ENCODE measurements at places on chromosomes 12 and 14.

DNA sequence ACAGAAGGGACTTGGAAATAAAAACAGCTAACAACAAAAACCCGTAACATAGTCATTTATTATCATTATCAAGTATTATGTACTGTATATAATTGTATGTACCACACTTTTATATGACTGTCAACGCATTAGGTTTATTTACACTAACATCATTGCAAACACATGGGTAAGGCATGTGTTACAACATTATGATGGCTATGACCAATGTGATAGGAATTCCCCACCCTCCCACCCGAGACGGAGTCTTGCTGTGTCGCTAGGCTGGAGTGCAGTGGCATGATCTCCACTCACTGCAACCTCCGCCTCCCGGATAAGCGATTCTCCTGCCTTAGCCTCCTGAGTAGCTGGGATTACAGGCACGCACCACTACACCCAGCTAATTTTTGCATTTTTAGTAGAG is 82.6 kb downstream of the ERC1 start:
- no peak for DNase-seq

DNA sequence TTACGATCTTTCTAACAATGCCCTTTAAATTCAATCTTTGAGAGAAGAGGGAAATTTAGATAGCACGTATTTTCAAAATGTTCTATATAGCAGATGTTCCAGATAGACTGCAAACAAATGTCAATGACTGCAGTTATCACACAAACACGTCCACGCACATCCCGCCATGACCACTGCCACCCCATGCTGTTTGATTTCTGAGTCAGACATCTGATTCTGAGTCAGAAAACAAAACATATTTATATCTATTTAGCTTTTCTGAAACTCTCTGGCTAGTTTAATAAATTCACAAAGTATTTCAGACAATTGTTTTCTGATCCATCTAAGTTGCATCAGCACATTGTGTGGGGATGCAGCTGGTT is 105.9 kb upstream of the BCAT1 start:
- DNase-seq, result no peak

GRCh38 chr12:42426746-42427145 is 100.8 kb downstream of the PPHLN1 start:
- no peak for DNase-seq

- no peak for DNase-seq
Observed at GRCh38 chr14:55136885-55137786, 8.1 kb downstream of the LGALS3 start.

- DNase-seq, result no peak
Observed at GRCh38 chr12:52437508-52437907, 3.3 kb upstream of the KRT75 start.

GRCh38 chr12:99450036-99450630 is 197.4 kb upstream of the GARIN6 start:
- DNase-seq, result no peak

DNA sequence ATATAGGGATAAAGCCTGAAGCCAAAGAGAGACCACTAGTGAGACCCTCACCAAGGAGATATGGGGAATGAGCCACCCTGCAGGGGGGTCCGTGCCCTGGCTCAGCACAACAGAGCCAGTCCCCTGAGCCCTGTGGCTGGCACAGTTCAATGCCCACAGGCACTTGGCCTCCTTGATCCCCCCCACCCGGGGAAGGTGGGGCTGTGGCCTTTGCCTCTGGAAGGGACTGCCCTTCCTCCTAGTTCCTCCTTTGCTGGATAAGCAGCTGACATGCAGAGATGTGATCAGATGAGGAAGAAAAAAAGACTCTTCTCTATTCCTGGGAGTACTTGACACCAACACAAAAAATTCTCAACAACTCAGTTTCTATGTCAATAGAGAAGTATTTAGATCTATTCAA is 19.9 kb downstream of the TTC7B start:
- no peak for DNase-seq

DNA sequence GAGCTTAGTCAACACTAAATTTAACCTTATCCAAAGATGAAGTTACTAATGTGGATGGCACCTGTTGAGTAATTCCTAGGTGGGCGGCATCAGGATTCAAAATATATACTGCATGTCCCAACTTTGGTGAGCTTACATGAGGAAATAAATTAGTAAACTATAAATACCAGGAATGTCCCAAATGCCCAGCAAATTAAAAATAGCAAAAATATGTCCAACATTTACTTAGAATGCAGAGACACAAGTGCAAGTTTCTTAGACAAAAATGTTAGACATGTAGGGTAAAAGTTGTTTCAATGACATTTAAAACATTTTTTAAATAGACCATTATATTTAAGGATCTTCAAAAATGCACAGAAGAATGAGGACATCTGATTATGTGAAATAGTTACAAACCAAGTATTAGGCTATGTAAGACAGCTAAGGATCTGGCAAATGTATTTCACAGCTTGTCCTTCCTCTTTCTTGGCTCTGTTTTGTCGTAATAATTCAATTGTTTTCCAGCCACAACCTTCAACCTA is 115.9 kb downstream of the NAV3 start:
- no peak for DNase-seq

DNA sequence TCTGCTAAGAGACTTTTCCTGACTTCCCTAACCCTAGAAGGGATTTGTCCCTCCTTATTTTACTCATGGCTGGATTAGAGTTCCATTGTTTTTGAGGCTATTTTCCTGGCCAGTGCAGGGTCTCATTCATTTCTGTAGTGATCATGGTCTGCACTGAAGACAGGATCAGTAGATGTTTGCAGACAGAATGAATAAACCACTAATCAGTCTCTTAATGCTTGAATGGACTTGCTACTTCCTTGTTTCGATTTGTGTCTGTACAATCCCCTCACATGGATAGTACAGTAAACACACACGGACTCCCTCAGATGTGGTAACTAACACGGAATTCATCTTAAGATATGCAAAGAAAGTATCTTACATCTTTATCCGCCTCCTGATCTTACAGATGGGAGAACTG is 102.6 kb upstream of the PRB2 start:
- no peak for DNase-seq

DNA sequence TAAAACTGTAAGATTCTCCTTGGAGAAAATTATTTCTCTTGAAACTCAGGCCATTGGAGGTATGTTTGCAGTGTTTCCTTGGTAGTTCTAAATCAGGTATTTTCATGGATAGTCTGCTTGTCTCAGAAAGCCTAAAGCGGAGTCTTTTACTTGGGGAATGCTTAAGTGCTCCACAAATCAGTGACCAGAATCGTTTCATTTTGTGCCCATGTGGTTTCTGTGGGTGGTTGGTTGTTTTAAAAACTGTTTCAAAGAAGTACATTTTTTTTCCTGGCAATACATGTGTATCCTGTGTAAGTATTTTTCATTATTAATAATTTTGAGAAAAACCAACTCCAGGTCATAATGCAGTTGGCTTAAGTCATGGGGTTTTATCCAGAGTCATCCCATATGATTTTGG is 33.6 kb downstream of the CCDC91 start:
- DNase-seq, result peak; percentile 11

- DNase-seq, result no peak
Observed at GRCh38 chr14:60757567-60758002, 23.0 kb downstream of the MNAT1 start.

DNA sequence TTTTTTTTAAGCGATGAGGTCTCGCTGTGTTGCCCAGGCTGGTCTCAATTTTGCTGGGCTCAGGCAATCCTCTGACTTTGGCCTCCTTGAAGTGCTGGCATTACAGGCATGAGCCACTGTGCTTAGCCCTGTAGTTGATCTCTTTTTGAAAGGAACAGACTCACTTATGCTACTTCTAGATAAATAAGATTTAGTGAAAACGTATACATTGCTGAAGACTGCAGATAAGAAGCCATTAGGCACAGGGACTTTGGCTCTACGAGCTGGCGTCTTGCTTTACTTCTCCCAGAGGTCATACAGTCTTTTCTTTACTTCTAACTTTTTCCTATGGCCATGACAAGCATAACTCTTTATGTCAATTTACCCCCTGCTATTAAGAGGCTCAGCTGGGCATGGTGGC is 9.4 kb downstream of the PTGR2 start:
- no peak for DNase-seq

DNA sequence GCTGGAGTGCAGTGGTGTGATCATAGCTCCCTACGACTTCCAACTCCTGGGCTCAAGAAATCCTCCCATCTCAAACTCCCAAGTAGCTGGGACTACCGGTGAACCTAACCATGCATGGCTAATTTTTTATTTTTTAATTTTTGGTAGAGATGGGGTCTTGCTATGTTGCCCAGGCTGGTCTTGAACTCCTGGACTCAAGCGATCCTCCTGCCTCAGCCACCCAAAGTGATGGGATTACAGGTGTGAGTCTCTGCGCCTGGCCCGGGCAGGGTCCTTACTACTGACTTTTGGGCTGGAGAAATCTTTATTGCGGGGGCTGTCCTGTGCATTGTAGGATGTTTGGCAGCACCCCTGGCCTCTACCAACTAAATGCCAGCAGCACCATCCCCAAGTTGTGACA is 44.4 kb upstream of the MED13L start:
- no peak for DNase-seq

DNA sequence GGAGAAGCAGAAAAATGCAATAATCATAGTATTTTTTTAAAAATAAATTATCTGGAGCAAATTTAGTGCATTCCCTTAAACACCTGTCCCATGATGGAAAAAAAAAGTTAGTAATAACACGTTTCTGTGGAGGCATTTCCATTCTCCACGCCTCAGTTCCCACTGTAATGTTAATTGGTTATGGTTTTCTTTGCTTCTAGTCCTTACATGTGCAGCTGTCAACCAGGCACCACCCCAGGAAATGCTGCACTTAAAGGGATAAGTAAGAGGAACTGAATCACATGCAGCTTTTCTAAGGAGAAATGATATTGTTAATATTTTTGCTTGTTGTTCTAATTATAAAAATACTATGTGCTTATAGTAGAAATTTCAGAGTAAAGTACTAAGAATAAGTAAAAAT is 240.3 kb downstream of the ZFP36L1 start:
- no peak for DNase-seq

- peak; percentile 29 for DNase-seq
Observed at GRCh38 chr12:24997496-24997895, 48.6 kb upstream of the BCAT1 start.

DNA sequence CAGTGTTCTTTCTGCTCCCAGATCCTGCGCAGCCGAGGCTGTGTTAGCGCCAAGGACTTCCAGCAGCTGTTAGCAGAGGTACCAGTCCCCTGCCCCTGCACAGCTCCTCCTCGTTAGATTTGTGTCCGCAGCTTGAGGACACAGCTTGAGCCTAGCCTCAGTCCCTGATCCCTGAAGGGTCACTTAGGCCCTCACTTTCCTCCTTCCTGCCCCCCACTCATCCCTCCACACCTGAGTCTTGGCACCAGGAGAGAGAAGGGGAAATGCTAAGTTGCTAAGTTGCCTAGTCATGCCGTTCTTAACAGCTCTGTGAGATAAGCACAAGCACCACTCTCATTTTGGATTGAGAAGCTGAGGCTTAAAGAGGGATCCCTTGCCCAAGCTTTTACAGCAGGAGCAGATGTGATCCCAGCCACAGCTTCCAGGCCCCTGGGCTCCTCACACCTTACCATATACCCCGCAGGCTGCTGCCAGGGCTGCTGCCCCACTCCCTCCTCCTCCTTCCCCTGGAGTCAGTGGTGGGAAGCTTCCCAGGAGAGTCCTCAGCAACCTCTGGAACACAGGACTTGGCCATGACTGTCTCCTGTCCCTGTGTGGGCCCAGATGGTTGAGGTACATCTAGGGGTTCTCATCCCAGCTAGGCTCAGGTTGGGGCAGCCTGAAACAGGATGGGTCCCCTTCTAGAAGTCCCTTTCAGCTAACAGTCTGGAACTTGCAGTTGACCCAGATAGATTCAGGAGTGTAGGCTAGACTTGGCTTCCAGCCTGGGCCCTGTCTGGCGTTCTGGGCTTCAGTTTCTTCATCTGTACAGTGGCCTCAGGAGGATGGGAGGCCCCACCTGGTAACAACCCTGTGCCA is 975 bp downstream of the OGFOD2 start:
- no peak for DNase-seq

DNA sequence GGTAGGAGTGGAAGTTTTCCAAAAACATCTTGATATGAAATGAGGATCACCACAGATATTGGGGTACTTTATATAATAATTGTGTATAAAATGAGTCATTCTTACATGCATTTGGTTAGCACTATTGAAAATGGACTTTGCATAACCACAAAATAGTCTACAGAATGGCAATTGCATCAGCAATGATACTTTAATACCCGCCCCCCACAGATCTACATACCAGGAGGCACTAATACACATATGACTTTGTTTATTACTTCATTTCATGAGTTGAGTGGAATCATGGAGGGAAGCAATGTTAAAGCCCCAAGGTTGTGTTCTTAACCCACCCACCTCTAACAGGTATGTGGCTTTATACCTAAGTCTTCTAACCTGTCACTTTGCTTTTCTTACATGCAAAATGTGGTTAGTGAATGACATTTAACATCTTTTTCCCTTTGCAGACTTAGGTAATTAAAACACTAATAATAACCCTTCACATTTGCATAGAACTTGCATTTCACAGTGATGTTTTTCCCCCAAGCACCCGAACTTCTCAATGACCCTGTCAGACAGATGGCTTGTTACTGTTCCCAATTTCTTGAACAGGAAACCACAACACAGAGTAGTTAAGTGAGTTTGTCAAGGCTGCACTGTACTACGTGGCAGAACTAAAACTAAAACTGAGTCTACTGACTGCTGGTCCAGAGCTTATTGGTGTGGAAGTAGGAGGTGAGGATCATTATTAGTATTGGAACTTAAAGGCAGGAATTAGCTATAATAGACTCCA is 101.9 kb downstream of the NPAS3 start:
- peak; percentile 78 for DNase-seq

DNA sequence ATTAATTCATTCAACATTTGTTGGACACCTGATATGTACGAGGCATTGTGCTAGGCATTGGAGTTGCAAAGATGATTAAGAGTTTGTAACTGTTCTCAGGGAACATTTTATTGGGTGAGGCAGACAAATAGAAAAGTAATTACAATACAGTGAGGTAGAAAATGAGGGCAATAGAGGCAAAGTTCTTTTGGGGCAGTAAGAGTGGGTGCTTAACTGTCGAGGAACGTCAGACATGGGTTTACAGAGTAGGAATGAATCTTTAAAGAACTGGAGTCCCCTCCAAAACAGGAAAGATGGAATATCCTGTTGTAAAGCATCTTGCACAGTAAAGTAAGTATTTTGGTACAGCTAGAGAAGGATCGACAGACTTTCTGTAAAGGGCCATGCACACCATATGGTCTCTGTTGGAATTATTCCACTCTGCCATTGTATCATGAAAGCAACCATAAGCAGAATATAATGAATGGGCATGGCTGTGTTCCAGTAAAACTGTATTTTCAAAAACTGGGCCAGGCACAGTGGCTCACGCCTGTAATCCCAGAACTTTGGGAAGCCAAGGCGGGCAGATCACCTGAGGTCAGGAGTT is 9.1 kb downstream of the CREBL2 start:
- DNase-seq, result no peak

Data from MM.1S (cell line).